Renal cortical epithelial cell (primary cell): ENCODE measurements at places on chromosomes 16 and 17. TPM values are rescaled to one million over a fixed set of nuclear protein-coding genes. Genes with fewer than 3 reads are reported as not detected.

DNA sequence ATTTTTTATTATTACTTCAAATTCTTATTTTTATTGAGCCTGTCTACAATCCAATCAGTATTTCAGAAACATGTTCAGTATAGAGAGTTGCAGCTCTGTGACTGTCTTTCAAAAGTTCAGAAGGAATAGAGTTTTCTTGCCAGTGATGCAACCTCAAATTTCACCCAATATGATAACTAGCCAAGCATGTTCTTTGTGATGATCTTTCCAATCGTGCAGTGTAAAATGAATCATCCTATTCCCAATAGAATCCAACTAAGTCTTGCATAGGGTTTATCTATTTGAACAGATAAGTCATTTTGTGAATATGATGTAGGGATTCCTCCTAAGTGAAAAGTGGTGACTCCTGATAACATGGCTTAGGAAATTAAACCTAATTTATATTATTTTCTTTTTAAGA, 937.8 kb downstream of the KCNJ2 start:
- no peak for DNase-seq

- DNase-seq = no peak
Observed at GRCh38 chr17:7903154-7904103, 12.7 kb downstream of the RNF227 start.

DNA sequence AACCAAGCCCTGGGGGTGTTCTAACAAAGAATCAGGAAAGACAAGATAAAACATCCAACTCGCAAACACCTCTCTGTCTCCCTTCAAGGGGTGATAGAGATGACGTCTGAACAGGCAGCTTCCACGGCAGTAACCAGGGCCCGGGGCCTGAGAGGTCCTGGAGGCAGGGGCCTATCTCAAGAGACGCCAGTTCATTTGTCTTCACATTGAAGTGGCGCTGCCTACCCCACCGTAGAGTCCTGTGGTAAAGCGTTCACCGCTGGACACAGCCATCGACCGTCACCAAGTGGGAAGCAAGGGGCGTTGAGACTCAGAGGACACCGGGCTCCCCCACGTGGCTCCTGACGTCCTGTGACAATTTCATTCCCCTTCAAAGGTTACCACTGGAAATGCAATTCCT, 21.4 kb downstream of the UTS2R start:
- no peak for DNase-seq

GRCh38 chr17:9932491-9932890, 27.4 kb upstream of the RCVRN start:
- DNase-seq = no peak

- DNase-seq = no peak
Observed at GRCh38 chr16:28924399-28924761, 658 bp downstream of the RABEP2 start.

DNA sequence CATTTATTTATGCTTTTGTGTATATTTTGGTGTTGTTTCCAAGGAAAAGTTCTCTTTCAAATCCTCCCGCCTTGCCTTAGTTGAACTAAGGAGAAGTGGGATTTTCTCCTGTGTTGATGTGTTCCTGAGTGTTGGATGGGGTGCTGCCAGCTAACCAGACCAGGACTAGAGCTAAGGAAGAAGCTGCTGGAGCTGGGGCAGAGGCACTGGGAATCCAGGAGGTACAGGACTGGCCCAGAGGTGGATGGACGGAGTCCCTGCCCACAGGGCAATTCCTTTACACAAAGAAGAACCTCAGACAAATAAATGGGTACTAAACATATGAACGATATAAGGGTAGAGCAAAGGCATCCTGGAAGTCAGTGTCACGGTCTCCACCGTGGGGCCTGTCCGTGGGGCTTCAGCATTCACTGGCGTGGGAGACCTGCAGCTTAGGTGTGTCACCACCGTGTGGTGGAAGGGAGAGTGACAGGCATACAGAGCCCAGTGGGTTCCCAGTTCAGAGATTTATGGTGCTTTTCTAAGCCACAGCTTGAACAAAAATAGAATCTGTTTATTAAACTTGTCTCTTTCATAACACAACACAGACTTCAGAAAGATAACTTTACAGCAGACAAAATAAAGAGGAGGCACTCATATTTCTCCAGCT, 270.7 kb downstream of the NTN1 start:
- no peak for DNase-seq

The TPSG1 gene
- total RNA-seq = not detected in 2 replicates

The MT1A gene
- total RNA-seq = 0.89 and 4.3 TPM in 2 replicates
